Placental pericyte (primary cell): ENCODE measurements at places on chromosomes 16 and 17. TPM values are rescaled to one million over a fixed set of nuclear protein-coding genes. Genes with fewer than 3 reads are reported as not detected.

The FBXW10B gene
- 0.57 and 0.66 TPM in 2 replicates for total RNA-seq

The NPIPA3 gene
- 0.29 and 0.44 TPM in 2 replicates for total RNA-seq

The ZNF423 gene
- under 0.01 TPM in 2 replicates for total RNA-seq

The CXCL16 gene
- total RNA-seq: 0.57 and 3.1 TPM in 2 replicates

The ATP6V0C gene
- 41.7 and 68.3 TPM in 2 replicates for total RNA-seq

The TBX6 gene
- total RNA-seq: 0.14 TPM in 1 of 2 replicates, not detected in the other

The EME1 gene
- 0.66 and 12.0 TPM in 2 replicates for total RNA-seq
